ENCODE measurements at places on chromosomes 6 and 20.

GRCh38 chr6:42532038-42532669, 31.7 kb upstream of the UBR2 start:
- no peak for DNase-seq

GRCh38 chr6:129683601-129684322, 26.2 kb downstream of the ARHGAP18 start:
- DNase-seq: peak; percentile 48

GRCh38 chr20:45576995-45577394, 2.1 kb downstream of the WFDC8 start:
- no peak for DNase-seq

GRCh38 chr6:71277926-71278600, 10.5 kb upstream of the OGFRL1 start:
- no peak for DNase-seq

GRCh38 chr6:33112148-33112547, 36.4 kb downstream of the HLA-DPB1 start:
- DNase-seq: no peak

DNA sequence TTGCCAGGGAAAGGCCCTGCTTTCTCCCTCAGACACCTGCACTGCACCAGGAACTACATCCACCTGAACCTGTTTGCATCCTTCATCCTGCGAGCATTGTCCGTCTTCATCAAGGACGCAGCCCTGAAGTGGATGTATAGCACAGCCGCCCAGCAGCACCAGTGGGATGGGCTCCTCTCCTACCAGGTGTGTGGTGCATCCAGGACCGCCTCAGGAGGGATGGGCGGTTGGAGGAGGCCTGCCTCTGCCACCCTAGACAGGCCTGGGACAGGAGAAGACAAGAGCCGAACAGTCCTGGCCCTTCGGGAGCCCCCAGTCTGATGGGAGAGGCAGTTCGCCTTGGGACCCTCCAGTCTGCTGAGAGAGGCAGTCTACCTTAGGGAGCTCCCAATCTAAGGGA, 24.2 kb downstream of the GLP1R start:
- no peak for DNase-seq

- no peak for DNase-seq
Measured at GRCh38 chr6:118935331-118935668, 341 bp upstream of the MCM9 start.

- no peak for DNase-seq
Measured at GRCh38 chr6:105569706-105570105, 166.8 kb upstream of the PREP start.

DNA sequence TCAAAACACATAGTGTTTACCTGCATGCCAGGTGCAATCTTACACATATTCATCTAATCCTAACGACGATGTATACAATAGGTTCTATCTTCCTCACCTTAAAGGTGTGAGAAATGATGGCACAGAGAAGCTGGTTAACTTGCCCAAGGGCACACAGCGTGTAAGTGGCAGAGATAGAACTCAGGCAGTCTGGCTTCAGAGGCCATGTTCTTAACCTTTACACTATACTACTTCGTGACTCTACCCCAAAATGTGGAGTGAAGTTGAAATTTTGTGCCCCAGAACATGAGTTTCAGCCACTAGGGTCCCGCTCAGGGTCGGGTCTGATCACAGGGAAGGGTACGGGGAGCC, 584 bp downstream of the VPS52 start:
- no peak for DNase-seq

DNA sequence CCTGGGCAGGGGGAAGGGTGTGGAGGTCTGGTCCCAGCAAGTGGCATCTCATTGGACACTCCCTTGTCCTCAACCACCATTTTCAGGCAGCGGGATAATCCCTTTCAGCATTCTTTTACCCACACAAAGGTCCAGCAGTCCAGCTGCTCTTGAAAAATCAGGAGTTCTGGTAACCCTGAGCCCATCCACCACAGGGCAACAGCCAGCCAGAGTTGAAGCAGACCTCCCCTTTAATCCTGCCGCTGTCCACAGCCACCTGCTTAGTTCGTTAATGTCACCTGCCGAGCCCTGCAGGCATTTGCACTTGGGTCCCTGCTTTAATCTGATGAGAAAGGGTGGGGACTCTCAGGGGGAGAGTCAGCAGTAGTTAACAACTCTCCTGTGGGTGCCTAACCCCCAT, 11.1 kb downstream of the TMEM74B start:
- DNase-seq: no peak

DNA sequence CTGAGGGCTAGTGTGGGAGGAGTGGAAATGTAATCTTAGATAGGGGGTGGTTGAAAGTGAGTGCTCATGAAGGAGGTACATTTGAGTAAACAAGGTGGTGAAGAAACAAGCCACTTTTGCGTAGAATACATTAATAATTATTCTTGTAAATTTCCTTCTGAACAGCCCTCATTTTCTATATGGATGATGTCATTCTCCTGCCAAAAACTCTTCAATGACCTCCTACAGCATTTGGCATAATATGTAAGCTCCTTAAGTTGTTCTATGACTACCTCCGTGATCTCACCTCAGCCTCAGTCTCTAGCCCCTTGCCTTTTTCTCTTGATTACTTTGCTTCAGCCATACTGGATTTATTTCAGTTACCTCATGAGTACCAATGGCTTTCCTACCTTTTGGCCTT, 14.0 kb upstream of the SNAP91 start:
- DNase-seq: no peak

- no peak for DNase-seq
Measured at GRCh38 chr6:108243836-108244235, 17.0 kb downstream of the SNX3 start.

- no peak for DNase-seq
Measured at GRCh38 chr6:157535340-157536222, 154.6 kb downstream of the ZDHHC14 start.

- peak; percentile 50 for DNase-seq
Measured at GRCh38 chr20:32521780-32522525, 63.2 kb downstream of the NOL4L start.

DNA sequence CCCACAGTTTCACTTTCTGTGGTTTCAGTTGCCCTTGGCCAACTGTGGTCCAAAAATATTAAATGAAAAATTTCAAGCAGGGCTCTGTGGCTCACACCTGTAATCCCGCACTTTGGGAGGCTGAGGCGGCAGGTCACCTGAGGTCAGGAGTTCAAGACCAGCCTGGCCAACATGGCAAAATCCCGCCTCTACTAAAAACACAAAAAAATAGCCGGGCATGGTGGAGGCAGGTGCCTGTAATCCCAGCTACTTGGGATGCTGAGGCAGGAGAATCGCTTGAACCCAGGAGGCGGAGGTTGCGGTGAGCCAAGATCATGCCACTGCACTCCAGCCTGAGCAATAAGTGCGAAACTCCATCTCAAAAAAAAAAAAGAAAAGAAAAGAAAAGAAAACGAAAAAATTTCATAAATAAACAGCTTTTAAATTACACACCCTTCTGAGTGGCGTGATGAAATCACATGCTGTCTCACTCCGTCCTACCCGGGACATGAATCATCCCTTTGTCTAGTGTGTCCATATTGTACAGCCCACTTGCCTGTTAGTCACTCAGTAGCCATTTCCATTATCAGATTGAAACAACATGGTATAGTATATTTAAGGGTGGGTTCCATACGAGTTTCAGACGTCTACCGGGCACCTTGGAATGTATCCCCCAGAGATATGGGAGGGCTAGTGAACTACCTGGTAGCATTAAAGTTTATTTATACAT, 11.7 kb downstream of the PTPRK start:
- no peak for DNase-seq

GRCh38 chr6:40743226-40743625, 156.1 kb upstream of the LRFN2 start:
- no peak for DNase-seq

- DNase-seq: no peak
Measured at GRCh38 chr6:102686461-102686860, 1293.0 kb downstream of the GRIK2 start.

- no peak for DNase-seq
Measured at GRCh38 chr20:62618611-62619529, 23.4 kb upstream of the SLCO4A1 start.

- no peak for DNase-seq
Measured at GRCh38 chr6:8859501-8859900, 424.2 kb upstream of the SLC35B3 start.

DNA sequence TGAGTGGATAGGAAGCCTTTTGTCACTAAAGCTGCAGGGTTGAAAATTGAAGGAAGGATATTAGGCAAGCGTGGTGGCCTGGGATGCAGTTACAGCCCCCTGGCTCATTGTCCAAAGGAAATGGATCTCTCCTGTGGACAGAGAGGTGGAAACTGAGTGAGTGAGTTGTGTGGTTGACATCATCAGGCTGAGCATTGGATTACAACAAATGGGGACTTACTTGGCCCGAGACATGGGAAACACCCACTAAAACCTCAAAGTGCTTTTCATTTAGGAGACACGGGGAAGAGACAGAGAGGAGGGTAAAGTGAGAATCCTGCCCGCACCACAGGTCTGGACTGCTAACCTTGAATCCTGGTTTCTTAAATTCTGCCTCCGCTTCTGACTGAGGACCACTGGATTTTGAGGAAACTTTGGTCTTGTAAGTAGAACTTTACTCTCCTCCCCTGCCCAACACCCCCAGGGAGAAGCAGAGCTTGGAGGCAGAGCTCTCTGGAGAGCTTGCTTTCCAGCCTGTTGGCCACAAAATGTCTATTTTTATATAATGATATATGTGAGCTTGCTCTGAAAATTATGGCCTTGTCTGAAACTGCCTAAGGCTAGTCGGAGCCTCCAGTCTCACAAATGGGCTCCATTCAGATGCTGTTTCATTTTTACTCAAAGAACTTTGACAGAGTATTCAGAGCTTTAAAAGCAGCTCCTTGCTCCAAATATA, at the start of gene PKIG:
PKIG (plus strand) TSS at position 269 of the 715 bp plus-strand sequence. CDS start 31,978 bp downstream, outside the sequence.
- no peak for DNase-seq

GRCh38 chr6:48560408-48560807, 449.4 kb upstream of the PTCHD4 start:
- DNase-seq: no peak

DNA sequence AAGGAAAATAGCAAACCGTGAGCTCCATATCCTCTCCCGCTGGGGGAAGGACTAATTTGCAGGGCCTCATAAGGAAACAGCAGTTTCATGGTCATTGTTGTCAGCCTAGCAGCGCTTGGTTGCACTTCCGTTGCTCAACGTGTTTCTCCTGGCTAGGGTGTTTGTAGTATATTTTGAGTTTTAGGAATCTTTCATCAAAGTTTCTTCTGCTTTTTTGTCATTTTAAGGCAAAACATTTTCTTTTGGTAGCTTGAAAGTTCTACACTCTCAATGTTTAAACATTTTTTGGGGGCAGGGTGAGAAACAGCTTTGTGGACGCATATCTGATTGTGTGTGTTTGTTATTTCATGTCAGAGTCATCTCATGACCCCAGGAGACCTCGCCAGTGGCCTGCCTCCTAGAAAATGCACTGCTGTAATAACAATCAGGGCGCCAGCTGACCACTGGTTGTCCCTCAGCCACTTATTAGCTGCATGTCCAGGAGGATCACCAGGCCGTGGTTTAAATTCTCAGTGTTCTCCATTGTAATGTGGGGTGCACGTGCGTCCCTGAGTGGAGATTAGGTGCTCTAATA, 20.6 kb downstream of the JARID2 start:
- DNase-seq: no peak

DNA sequence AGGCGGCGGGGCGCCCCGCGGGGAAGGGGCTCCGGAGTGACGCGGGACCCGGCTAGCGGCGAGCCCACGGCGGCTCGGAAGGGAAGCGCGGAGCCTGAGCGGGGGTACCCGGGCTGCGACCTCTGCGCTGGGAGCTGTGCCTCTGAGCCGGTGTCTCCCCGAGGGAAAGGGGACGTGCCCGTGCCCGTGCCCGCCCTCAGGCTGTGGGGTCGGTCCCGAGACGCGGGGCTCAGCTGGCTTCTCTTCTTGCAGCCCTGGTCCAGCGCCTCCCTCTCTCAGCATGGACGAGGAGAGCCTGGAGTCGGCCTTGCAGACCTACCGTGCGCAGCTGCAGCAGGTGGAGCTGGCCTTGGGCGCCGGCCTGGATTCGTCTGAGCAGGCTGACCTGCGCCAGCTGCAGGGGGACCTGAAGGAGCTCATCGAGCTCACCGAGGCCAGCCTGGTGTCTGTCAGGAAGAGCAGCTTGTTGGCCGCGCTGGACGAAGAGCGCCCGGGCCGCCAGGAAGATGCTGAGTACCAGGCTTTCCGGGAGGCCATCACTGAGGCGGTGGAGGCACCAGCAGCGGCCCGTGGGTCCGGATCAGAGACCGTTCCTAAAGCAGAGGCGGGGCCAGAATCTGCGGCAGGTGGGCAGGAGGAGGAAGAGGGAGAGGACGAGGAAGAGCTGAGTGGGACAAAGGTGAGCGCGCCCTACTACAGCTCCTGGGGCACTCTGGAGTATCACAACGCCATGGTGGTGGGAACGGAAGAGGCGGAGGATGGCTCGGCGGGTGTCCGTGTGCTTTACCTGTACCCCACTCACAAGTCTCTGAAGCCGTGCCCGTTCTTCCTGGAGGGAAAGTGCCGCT, 686 bp downstream of the ZGPAT start:
- no peak for DNase-seq

DNA sequence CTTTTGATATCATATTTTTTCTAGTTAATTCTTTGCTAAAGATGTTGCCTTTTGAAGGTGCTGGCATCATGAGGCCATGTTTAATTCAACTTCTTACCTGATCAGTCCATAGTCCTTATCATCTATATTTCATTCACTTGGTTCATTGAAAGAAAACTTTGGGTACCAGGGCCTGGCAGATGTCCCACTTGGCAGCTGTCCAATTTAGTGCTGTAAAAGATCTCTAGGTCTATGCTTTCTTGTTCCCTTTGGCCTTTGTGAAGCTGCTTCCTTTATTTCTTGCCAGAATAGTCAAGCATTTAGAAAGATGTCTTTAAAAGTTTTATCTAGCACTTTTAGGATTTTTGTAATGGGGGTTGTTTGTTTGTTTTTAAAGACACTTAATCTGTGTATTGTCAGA, 61.7 kb upstream of the EYA4 start:
- no peak for DNase-seq

DNA sequence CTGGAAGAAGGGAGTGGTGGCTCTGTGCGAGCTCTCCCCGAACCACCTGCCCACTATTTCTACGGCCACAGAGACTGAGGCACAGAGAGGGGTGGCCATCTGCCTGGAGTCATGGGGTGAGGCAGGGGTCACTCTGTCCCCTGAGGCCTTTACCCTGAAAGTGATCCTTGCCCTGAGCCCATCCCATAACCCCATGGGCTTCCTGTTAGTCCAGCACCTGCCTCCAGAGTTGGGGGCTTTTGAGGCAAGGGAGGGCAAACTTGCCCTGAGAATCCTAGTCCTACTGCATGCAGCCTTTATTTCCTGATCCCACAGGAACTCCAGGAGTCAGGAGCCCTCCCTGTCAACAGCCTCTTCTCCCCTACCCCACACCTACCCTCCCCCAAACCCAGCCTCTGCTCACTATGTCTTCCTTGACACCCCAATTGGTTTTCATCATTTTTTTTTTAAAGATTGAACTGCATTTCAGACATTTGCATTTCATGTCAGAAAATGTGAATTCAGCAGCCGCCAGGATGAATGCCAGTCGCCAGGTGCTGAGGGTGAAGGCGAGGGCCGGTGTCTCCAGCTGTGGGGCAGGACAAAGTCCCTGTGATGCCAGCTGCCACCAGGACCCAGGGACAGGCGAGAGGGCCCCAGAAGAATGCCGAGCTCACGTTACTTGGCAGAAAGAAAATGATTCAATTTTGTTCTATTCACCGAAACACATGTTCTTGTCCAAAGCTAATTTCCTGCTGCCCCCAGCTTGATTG, 47.6 kb upstream of the NNAT start:
- DNase-seq: no peak

- no peak for DNase-seq
Measured at GRCh38 chr6:34132486-34133185, 13.3 kb downstream of the GRM4 start.

GRCh38 chr6:6052216-6052615, 45.5 kb upstream of the NRN1 start:
- no peak for DNase-seq

GRCh38 chr20:40111282-40111681, 577.8 kb downstream of the MAFB start:
- DNase-seq: no peak

GRCh38 chr6:41964201-41964887, 22.7 kb upstream of the CCND3 start:
- DNase-seq: no peak
